ENCODE measurements at places on chromosomes 3 and 15.

DNA sequence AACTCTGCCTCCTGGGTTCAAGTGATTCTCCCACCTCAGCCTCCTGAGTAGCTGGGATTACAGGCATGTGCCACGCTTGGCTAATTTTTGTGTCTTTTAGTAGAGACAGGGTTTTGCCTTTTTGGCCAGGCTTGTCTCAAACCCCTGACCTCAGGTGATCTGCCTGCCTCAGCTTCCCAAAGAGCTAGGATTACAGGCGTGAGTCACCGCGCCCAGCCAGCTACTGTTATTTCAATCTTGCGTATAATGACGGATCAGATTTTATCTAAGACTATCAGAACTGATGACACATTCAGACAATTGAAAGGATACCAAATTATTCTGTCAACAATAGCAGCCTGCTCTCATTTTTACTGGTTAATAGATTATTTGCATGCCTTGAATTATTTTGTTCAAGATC is 612.2 kb downstream of the ZIC1 start:
- DNase-seq = no peak

DNA sequence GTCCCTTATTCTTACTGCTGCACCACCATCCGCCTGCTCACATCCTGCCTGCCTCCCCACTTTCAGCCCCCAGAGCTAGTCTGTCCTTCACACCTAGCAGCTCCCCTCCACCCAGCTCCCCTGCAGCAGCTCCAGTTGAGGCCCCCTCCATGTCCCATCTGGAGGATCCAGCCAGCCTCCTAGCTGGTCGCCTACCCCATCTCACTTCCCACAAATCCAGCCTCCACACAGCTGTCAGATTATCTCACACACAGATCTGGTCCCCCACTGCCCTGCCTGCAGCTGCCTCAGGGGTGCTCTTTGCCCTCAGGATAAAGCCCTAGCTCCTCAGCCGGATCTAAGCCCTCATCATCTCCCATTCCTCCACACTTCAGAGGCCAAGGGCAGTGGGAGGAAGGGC is 8.8 kb upstream of the SEMA7A start:
- no peak for DNase-seq

DNA sequence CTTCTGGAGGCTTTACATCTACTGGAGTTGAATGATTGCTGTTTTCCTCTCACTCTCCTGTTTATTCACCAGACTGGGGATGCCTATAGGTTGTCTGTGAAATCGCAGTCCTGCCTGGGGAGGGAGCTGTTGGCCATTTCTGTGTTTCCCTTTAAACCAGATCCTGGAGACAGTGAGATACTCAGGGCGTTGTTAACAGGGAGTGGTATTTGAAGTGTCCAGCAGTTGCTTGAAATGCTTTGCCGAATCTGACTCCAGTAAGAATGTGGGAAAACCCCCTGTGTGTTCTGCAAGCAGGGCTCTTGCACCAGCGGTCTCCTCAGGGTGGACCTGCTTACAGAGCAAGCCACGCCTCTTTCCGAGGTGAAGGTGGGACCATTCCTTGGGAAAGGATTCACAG is 4.3 kb upstream of the LRRK1 start:
- no peak for DNase-seq

DNA sequence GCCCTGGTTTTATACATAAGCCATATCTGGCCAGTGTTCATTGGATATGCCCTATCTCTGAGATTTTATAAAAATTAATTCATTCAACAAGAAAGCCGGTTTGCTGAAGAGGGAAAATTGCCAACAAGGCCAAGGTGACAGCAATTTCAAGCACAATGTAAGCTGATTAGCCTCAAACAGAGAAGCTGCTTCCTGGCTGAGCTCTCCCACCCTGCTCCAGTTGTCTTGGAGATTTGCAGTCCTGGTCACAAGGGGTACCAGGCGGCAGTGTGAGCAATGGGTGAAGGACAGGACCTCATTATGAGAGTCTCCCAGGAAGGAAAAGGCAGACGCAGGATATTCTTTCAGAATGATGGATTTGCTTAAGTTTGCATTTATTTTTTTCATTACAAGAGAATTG is 5.4 kb upstream of the THSD4 start:
- no peak for DNase-seq

DNA sequence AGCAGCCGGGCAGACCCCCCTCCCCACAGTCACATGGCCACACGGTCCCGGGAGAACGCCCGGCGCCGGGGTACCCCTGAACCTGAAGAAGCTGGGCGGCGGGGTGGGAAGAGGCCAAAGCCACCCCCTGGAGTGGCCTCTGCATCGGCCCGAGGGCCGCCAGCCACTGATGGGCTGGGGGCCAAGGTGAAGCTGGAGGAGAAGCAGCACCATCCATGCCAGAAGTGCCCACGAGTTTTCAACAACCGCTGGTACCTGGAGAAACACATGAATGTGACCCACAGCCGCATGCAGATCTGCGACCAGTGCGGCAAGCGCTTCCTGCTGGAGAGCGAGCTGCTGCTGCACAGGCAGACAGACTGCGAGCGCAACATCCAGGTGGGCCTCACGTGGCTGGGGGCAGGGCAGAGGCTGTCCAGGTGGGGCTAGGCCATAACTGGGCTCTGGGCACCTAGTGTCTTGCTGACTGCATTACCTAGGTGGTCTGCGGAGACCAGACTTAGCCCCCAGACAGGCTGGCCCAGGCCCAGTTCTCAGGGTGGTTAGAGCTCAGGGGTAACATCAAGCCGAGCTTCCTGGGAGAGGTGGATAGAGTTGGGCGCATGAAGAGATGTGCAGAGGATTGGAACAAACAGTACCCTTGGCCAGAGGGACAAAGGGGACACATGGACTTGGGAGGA is 6.1 kb downstream of the ZBTB47 start:
- no peak for DNase-seq

DNA sequence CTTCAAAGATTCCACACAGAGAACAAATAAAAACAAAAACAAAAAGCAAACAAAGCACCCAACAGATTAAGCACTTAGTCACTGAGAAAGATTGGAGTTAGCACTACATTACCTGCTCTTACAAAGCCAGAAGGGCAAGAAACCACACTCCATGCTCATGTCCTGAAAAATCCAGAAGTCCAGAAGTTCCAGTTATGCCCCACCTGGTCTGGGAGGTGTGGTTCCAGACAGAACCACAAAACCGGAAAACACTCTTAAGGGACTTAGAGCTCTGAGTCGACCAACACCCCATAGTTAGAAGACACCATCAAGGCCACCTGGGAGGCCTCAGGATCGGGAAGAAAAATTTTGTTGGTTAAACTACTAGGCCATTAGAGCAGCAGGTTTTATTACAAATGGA is 88.9 kb downstream of the TNIK start:
- no peak for DNase-seq

GRCh38 chr3:81291586-81291985 is 469.9 kb downstream of the GBE1 start:
- DNase-seq = no peak

- DNase-seq = no peak
These were observed 241.4 kb downstream of the EDEM1 start for GRCh38 chr3:5428607-5429516.

DNA sequence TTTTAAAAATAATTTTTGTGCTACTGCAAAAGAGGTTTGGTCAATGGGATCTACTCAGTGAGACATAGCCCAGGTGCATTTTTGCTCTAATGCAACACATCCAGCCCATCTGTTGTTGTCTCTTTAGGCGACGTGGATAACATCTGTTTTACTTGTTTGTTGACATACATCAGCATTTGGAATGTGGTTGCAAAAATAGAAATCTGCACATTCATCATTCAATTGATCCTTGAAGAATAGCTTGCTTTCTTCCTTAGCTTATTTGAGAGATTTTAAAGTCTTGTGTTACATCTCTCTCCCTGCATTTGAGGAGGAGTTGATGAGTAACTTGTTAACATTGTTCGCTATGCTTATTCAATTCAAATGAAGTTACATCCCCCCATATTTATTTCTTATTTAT is 1202.3 kb downstream of the NSUN3 start:
- DNase-seq = no peak

DNA sequence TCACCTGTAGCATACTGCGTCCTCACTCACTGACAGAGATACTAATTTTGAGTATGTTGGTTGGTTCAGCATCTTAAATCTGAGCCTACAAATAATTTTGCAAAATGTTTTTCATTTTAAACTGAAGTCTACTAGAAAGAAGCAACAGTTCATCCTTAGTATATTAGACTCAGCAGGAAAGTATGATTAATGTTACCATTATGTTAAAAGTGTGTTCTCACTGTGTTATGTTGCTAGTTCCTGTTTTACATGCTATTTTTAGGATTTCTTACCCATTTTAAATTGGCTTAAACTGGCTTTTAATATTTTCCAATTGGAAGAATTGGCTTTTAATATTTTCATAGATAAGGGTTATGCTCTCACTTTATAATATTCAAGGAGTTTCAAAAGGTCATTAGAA is 25.7 kb downstream of the ACKR4 start:
- DNase-seq = no peak

DNA sequence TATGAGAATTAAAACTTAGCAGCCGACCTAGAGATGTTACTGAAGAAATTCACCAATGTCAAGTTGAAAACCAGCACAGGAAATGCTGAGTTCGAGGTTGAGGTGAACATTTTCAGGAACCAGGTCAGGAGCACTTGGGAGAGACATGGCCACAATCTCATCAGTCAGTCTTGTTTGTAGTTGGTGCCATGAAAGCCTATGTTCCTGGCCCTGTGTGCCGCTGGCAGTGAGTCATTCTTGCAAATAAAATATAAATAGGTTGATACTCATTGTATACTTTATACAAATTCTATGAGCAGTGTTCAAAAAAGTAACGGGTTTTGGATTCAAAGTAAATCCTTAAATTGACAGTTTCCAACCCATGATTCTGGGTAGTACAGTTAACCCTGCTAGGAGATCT is 1.5 kb upstream of the FSIP1 start:
- DNase-seq = no peak

DNA sequence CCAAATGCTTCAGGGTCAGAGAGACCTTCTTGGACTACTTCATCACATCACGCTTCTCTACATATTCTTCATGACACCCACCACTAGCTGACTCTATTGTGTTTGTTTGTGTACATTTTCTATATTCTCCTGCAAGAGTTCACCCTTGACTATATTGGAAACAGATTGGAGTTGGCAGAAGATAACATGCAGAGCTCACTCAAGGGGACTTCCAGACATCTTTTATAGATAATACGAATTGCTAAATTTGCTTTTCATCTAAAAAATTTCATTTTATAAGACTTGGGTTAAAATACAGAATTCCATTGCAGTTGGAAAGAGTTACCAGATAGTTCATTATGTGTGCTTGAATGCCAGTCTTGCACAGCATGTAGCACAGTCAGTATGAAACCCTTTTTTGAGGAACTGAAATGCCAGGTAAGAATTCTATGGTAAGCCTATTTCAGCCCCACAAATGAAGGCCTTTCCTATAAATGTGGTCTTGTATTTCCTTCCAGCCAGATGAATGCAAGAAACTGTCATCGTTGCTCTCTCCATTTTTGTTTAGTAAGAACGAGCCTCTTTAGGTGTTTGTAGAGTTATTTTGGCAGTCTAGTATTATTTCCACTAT is 177.6 kb downstream of the GHSR start:
- DNase-seq = no peak

- DNase-seq = no peak
These were observed 30.0 kb downstream of the XXYLT1 start for GRCh38 chr3:195240939-195241338.

DNA sequence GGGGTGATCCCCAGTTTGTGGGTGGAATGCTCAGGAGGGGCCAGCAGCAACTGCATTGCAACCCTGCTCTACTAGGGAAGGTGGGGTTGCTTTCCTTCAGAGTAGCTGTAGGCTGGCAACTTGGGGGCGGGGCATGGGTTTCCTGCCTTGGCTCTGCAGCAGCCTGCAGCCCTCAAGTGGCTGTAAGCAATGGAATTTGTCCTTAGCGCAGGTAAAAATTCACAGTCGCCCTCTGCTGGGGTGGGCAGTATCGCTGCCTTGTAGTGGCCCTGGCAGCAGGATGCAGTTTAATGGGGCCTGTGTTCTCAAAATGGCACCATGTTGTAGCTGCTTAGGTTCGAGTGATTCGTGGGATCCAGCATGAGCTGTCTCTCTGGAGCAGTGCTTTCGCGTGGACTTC is 29.8 kb downstream of the STT3B start:
- DNase-seq = no peak

- DNase-seq = no peak
These were observed 1.2 kb downstream of the IGDCC4 start for GRCh38 chr15:65421360-65422215.

- no peak for DNase-seq
These were observed 71.0 kb downstream of the TP63 start for GRCh38 chr3:189702066-189702646.

- DNase-seq = no peak
These were observed 1046.0 kb upstream of the NR2F2 start for GRCh38 chr15:95284492-95284891.

GRCh38 chr3:28150465-28151206 is 90.8 kb upstream of the CMC1 start:
- DNase-seq = no peak

GRCh38 chr3:185172086-185173049 is 19.5 kb upstream of the C3orf70 start:
- DNase-seq = no peak

- DNase-seq = no peak
These were observed 27.8 kb downstream of the CA12 start for GRCh38 chr15:63353887-63354286.

- DNase-seq = no peak
These were observed 31.5 kb upstream of the FBXL22 start for GRCh38 chr15:63565536-63566186.

- no peak for DNase-seq
These were observed 17.5 kb downstream of the CIDEC start for GRCh38 chr3:9862391-9863057.

DNA sequence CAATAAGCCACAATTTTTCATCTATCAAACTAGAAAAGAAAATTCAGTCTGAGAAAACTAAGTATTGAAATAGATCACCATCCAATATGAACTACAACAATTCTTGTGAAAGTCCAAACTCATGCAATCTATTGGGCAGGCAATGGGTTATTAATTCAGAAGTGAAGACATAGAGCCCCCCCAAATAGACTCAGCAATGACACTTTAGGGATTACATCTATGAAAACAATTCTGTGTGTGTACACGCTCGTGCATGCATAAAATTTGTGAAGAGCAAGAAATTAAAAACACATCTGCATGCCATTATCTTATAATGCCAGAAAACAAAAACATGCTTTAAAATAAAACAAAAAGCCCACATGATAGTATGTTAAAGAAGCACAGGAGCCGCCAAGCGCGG is 151.3 kb downstream of the NR1I2 start:
- no peak for DNase-seq

GRCh38 chr15:91992945-91993344 is 139.4 kb downstream of the SLCO3A1 start:
- DNase-seq = no peak
